ENCODE measurements at places on chromosomes 1 and 21.

DNA sequence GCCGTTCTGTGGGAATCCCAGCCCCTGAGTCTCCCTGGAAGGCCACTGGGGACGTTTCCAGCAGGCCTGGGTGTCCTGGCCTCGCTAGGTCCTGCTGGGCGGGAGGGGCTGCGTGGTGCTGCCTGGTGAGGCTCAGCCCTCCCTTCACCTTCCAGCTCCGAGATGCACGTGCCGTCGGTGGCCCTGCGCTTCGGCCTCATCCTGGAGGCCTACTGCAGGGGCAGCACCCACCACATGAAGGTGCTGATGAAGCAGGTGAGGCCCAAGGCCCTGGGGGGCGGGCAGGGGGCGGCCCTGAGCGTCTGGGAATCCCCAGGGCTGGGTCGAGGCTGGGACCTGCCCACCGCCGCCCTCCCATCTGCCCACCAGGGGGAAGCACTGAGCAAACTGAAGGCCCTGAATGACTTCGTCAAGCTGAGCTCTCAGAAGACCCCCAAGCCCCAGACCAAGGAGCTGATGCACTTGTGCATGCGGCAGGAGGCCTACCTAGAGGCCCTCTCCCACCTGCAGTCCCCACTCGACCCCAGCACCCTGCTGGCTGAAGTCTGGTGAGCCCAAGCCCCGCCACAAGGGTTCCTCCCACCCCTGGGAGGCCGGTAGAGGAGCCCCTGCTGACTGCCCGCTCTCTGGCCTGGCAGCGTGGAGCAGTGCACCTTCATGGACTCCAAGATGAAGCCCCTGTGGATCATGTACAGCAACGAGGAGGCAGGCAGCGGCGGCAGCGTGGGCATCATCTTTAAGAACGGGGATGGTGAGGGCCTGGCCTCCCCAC, 70.3 kb downstream of the PIK3CD start:
- peak; percentile 48 for DNase-seq

DNA sequence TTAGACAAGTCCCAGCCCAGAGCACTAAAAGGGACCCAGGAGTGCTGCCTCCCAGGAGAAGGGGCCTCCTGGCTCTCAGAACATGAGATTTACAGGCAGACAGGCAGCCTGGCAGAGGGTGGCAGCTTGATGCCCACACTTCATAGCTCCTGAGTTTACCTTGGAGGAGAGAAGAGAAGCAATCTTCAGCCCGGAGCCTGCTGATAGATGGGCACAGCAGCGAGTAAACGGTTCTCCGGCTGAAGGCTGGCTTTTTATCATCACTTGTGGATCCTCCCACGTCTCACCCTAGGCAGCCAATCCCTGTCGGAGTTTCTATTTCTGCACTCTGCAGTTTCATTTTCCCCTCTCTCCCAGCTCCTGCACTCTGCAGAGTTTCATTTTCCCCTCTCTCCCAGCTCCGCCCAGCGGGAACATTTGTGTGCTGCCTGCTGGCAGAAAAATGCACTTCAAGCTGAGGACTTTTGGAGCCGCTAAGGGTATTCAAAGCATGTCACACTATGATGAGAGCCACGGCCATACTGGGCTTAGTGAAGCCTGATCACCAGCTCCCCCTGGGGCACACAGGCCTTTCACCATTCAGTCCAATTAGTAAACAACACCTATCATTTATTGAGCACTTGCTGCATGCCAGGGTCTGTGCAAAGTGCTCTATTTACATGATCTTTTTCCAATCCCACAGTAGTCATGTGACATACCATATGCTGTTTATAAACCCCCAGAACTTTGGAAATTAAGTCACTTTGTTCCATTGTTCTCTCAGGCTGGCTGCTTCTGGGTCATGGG, at the start of gene IFI6:
TSS of gene IFI6 (minus strand) at position 229 of the 786 bp plus-strand sequence. CDS start 2,878 bp downstream, outside the sequence.
- DNase-seq = peak; percentile 86

- no peak for DNase-seq
Measured at GRCh38 chr1:52153898-52154297, 12.0 kb downstream of the ZFYVE9 start.

GRCh38 chr1:6907676-6908434, 122.6 kb downstream of the CAMTA1 start:
- no peak for DNase-seq

- DNase-seq = no peak
Measured at GRCh38 chr1:110428946-110429345, 21.5 kb upstream of the LAMTOR5 start.

DNA sequence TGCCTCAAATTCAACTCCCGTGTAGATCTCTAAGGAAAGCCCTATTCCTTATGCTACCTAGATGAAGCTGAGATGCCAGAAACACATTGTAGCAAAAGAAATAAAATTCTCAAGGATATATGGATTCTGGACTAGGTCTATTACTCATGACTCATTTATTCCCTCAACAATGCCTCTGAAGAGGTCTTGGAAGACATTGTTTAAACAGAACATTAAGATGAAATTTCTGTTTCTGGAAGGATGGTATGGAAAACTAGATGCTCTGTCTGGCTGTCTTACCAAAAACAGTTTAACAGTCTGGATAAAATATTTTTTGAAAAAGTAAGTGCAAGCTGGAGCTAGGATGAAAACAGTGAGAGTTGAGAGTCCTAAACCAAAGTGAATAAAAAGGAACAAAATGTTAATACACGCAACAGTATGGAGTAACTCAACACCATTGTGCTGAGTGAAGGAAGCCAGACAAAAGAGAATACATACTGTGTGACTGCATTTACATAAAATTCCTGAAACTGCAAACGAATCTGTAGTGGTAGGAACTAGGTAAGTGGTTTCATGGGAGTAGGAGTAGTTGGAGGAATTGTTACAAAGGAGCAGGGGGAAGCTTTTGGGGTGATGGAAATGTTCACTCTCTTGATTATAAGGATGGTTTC, 59.3 kb upstream of the GNG12 start:
- no peak for DNase-seq

GRCh38 chr1:80274256-80274655, 1267.7 kb upstream of the ADGRL4 start:
- no peak for DNase-seq

DNA sequence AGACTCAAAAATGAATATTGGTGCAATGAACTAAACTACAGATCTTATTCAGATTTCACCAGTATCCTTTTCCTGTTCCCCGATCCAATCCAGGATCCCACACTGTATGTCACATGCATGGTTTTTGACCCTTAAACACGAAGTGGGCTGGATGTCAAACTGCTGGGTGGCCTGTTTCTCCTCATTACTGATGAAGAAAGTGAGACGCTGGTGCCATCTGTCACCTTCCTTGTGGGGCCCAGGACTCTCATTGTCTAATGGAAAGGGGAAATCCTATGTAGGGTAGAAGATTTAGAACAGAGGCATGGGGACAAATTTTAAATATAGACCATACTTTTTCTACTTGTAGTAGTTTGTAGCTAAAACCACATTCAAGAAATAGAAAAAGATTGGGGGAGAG, 56.2 kb downstream of the DISC1 start:
- no peak for DNase-seq

GRCh38 chr1:89125240-89125912, 538 bp downstream of the GBP2 start:
- DNase-seq = no peak

GRCh38 chr1:180235077-180235501, 5.0 kb downstream of the LHX4 start:
- DNase-seq = no peak

DNA sequence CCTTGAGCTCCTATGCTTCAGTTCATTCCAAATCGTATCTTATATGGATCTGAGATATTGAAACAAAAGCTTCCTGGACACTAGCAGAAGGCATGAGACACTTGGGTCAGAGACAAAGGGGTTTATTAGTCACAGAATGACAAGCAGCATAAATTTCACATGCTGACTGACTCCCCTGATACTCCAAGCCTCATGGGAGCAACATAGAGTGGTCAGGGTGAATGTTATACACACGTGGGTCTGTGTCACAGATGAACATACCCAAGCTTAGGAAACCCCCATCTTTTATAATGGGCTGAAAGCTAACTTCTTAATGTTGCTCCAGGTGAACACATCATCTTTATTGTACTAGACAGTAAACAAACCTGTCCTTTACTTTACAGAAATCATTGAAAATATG, 599.9 kb upstream of the RGS18 start:
- no peak for DNase-seq

DNA sequence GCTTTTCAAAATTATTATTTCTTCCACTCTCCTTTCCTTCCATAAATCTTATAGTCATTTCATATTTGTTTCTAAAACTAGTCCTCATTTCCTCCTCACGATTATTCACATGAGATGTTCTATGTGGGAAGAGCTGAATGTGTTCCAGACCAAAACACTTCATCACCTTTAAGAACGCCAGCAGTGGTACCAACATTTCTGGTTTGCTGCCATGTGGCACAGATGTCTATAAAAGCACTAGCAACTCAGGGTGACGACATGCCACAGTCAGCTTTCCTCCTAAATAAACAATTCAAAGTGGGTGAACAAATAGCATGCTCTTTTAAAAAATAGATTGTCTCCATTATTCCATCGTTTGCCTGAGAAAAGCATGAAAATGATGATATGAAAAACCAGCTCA, 1217.8 kb upstream of the ADGRL2 start:
- DNase-seq = no peak

DNA sequence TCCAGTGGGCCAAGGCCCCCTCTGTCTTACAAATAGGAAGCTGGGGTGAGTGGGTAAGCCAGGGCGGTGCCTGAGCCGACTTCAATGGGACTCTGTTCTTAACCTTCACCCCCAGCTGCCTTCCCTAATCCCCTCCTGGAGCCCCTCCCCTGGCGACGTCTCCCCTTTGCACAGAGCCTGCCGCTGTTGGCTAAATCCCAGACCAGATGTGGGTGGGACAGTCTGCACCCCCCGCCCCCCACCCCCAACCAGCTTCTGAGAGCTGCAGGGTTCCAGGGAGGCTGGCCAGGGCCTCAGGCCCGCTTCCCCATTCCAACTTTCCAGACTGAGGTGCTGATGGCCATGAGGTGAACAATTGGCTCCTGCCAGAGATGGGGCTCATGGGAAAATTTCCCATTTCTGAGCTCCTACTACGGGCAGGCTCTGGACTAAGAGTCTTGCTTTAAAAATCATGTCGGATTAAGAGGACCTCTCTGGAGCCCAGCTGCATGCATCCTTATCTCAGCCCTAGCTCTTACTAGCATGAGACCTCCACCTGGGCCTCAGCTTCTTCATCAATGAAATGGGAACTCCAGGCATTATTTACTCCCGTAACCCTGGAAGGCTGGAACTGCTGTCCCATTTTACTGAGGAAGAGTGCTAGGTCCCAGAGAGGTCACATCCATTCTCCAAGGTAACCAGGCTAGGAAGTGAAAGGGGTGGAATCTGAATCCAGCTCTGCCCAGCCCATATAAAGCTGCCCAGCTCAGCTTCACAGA, 6.4 kb downstream of the COL8A2 start:
- no peak for DNase-seq

GRCh38 chr21:43578677-43579303, 80.5 kb downstream of the HSF2BP start:
- no peak for DNase-seq

GRCh38 chr1:44154049-44154448, 12.6 kb upstream of the KLF18 start:
- DNase-seq = no peak

DNA sequence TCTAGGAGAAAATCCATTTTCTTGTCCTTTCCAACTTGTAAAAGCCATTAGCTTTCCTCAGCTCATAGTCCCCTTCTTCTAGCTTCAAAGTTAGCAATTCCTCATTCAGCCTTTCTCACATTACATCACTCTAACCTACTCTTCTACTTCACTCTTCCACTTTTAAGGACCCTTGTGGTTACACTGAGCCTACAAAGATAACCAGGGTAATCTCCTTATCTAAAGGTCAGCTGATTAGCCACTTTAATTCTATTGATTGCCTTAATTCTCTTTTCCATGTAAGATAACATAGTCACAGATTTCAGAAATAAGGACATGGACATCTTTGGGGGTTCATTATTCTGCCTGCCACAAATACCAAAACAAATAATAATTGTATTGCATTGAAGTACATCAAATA, 8.5 kb upstream of the SPATA6 start:
- no peak for DNase-seq

GRCh38 chr1:43531107-43531905, 623 bp downstream of the PTPRF start:
- no peak for DNase-seq

DNA sequence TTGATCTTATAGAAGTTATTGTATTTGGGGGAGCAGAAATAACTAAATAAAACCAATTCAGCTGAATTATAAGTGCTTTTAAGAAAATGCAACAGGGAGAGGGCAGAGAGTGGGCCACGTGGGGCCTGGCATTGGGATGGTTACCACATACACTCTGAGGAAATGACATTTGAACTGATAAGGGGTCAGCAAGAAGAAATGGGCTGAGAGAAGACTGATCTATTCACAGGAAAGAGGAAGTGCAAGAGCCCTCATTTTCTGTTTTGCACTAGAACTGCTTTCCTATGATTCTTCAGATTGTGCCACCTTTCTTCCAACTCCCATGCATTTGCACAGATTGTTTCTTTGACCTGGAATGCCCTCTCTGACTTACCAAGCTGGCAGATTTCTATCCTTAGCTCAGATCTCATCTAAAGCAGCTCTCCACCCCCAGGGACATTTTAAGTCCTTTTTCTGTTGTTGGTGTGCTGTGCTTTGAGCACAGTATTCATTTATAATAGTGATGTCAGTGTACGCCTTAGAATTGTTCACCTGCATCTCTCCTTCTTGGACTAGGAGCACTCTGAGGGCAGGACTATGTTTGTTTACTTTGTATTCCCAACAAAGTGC, 115.9 kb downstream of the FGGY start:
- no peak for DNase-seq

- no peak for DNase-seq
Measured at GRCh38 chr1:108075055-108075454, 110.1 kb upstream of the VAV3 start.

DNA sequence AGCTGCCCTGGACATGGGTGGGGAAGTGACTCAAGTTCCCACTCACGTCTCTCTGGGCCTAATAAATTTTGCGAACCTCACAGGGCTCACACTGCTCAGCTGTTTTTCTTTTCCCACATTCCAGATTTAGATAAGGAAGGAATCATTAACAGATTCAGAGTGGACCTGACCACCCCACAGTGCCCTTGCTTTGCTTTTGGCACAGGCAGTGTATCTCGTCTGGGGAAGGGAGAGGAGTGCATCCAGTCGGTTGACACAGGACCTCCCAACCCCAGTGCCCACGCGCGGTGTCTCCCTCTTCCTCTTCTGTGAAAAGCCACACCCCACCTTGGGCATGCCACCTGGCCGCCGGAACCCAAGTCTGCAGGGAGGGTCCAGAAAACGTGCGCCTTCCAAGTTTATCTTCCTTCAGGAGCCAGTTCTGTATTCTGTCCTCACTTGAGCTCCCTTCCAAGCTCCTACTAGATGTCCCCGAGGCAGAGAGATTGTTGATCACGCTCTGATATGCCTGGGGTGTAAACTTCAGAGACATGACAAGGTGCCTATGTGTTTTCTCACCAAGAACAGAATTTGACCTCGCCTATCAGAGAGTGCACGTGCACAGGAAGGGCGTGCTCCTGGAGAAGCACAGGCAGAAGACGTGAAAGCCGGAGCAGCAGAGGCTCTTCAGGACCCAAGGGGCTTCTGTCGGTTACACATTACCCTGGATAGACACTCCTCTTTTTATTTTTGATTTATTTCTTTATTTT, 9.5 kb upstream of the SLC2A5 start:
- no peak for DNase-seq

Measured in activated CD4-positive, alpha-beta T cell treated with anti-CD3 and anti-CD28 coated beads, Interleukin-2, Interleukin-4, amounts not matched to agents 100 ng/mL and 50 ng/mL, durations not matched to agents 16 hours and 8 hours (primary cell).